ENCODE measurements at places on chromosomes 11 and 22. TPM values are rescaled to one million over a fixed set of nuclear protein-coding genes. Genes with fewer than 3 reads are reported as not detected.

DNA sequence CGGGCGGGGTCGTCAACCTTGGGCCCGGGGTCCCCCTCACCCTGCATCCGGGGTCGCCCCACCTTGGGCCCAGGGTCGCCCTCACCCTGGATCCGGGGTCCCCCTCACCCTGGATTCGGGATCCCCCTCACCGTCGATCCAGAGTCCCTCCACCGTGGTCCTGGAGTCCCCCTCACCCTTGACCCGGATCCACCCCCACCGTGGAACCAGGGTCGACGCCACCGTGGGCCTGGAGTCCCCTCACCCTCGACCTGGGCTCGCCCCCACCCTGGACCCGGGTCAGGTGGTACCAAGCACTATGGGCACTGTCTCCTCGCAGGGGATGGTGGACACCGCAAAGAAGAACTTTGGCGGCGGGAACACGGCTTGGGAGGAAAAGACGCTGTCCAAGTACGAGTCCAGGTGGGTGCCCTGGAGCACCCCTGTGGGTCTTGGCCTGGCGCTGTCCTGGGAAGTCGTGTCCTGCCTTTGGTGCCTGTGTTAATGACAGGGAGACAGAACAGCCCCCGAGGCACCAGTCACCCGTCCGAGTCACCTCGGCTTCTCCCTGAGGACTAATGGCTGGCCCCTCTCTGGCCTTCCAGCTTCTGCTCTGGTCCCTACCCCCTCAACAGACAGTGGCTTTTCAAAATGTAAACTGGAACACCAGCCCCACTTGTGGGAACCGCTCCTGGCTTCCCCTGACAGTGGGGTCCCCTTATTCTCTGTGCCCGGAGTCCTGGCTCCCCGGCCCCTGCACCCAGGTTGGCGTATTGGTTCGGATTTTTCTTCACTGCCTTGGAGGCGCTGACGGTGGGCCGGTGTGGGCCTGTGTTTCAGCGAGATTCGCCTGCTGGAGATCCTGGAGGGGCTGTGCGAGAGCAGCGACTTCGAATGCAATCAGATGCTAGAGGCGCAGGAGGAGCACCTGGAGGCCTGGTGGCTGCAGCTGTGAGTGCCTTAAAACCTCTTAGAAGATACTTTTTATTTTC, 762 bp downstream of the CRELD2 start:
- DNase-seq = peak; percentile 37

DNA sequence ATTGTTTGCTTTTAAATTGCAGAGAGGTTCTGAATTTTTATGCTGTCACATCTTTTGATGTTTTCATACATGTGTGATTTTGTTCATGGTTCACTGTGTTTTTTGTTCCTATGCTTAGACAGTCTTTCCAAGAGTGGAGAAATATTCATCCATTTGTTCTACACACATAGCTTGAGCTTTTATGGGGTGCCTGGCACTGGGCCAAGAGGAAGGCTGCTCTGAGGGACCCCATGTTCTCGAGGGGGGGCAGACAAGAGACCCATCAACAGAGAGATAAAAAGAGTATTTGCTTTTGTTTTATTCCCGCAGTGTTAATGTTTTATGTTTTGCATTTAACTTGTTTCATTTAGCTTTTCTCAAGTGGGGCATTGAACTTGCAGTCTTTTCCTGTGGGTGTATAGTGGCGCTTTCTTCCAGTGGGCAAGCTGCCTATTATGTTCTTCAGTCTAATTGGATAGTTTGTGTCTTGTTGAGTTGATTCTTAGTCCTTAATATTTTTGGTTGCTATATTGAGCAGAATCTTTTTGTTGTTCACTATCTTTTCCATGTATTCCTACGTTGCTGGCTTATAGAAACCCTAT, 57.7 kb downstream of the CABIN1 start:
- no peak for DNase-seq

- no peak for DNase-seq
These were observed 20.5 kb downstream of the UBE2L3 start for GRCh38 chr22:21587803-21588611.

DNA sequence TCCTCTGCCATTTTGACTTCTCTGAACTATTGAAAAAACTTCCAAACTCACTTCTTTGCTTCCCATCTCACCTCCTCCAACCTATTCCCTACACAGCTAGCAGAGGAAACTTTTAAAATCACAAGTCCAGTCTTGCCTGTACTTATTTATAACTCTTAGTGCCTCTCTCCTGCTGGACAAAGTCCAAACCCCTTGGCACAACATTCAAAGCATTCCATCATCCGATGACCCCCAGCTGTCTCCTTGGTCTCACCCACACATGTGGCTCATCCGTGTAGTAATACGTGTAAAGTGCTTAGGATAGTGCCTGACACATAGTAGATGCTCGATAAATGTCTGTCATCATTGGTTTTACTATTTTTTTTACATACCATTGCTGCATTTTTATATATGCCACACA, 101.4 kb downstream of the PARVA start:
- no peak for DNase-seq

- DNase-seq = no peak
These were observed 10.1 kb downstream of the SUSD2 start for GRCh38 chr22:24191381-24191841.

Gene DCHS1
- 10.7 TPM for total RNA-seq

DNA sequence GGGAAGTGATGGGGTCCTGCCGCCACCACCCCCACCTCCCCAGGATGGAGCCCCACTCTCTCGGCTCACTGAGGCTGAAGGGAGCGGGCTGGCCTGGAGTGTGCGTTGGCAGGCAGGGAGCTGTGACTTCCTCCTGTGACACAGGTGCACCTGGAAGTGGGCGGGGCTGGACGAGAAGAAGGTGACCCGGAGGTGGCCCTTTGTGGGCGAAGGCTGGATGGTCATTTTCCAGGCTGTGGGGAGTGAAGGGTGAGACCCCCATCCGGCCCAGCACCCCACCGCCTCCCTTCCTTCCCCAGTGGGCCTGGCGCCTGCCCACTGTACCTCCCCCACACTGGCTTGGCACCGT, 15.3 kb downstream of the IL17REL start:
- DNase-seq = no peak

Gene INSC
- 0.51 TPM for total RNA-seq

Gene NLRP6
- 0.14 TPM for total RNA-seq

GRCh38 chr22:39151329-39151975, 1.0 kb downstream of the CBX7 start:
- no peak for DNase-seq

Gene IL17REL
- not detected for total RNA-seq

Gene OR6A2
- total RNA-seq = not detected

Gene JRKL
- 6.0 TPM for total RNA-seq

GRCh38 chr11:9003573-9004182, at the start of gene NRIP3:
TSS of gene NRIP3 (minus strand) at chr11:9004001. CDS start at chr11:9003935, 66 bp downstream.
- DNase-seq = peak; percentile 89

DNA sequence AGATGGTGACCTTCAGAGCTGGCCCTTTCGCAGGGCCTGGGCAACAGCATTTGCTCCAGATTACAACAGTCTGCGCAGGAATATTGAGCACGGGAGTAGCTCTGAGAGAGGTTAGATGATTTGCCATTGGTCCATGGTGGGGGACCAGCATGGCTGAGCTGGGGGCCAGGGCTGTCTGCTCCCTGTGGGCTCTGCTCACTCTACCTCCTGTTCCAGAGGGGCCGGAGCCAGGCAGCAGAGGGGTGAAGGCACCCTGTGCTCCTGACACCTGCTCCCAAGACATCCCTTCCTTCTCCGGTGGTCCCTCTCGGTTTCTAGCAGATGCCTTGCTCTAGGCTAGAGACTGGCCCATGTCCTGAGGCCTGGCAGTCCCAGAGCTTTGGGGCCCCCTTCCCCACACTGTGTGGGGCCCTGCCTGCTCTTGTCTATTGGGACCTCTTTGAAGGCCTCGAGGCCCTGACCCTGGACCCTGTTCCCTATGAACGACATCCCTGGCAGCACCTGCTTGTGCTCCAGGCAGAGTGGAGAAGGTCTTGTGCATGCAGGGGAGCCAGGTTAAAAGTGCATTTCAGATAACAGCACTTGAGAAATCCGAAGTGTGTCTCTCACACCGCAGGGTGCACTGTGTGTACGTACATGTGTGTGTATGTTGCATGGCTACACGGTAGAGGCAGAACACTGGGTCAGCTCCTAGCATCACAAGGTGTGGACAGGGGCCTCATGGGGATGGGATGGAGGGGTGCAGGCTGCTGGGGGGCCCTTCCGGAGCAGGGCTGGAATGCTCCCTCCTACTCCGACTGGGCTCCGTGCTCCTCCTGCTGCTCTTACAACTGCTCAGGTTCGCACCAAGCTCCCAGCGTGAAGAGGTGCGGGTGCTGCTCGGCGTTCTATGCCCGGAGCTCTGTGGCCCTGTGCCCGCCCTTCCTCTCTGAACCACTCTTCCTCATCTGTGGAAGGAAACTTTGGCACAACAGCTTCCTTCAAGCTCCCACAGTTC, 123.3 kb upstream of the B3GAT1 start:
- DNase-seq = no peak

Gene TIMP3
- 288 TPM for total RNA-seq

GRCh38 chr11:42975180-42975529, 336.6 kb upstream of the API5 start:
- no peak for DNase-seq

- DNase-seq = no peak
These were observed 33.6 kb downstream of the MACROD1 start for GRCh38 chr11:64132191-64132771.

GRCh38 chr11:19975414-19975990, 184.8 kb downstream of the DBX1 start:
- no peak for DNase-seq

- no peak for DNase-seq
These were observed 58.7 kb downstream of the CTTN start for GRCh38 chr11:70456921-70457532.

GRCh38 chr11:44622721-44623258, 57.3 kb downstream of the CD82 start:
- peak; percentile 13 for DNase-seq

DNA sequence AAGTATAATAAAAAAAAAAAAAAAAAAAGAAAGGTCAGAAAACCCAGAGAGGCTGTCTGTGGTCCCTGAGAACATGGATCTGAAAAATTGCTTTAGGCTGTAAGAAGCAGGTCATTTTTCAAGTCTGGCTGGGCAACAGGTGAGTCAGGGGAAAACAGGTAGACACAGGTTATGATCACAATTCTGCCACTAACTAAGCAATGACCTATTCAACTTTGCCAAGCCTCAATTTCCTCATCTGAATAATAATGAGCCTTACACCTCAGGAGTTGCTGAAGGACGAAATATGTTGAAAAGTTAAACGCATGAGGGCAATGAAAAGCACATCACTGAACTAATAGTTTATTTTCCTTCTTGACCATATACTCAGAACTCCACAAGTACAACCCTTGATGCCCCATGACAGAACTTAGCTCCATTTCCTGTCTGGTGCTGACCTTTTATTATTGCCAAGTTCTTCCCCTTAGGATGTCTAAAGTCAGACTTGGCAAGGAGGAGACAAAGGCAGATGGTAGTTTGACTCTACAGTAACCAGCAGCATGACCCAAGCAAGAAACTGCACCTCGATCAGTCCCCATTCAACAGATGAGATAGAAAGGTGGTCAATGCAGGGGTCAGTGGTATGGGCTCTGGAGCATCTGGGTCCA, 93.6 kb downstream of the SYN3 start:
- DNase-seq = no peak
